Immature natural killer cell (primary cell): ENCODE measurements at places on chromosomes 7 and 10. TPM values are rescaled to one million over a fixed set of nuclear protein-coding genes. Genes with fewer than 3 reads are reported as not detected.
A peak's percentile ranks its signal among the peaks of the same experiment; 100 is the strongest.

GRCh38 chr7:89029864-89030263 is 234.3 kb upstream of the TEX47 start:
- DNase-seq, result no peak

GRCh38 chr10:128095027-128095752 is 31.0 kb downstream of the MKI67 start:
- DNase-seq, result peak; percentile 62

- DNase-seq, result no peak
Measured at GRCh38 chr7:44287488-44288380, 37.7 kb downstream of the CAMK2B start.

GRCh38 chr10:60040014-60040662 is 133.8 kb upstream of the CCDC6 start:
- DNase-seq, result no peak

- DNase-seq, result no peak
Measured at GRCh38 chr7:104328970-104329825, 795 bp downstream of the LHFPL3 start.

GRCh38 chr10:55233505-55233904 is 432.5 kb upstream of the PCDH15 start:
- no peak for DNase-seq

DNA sequence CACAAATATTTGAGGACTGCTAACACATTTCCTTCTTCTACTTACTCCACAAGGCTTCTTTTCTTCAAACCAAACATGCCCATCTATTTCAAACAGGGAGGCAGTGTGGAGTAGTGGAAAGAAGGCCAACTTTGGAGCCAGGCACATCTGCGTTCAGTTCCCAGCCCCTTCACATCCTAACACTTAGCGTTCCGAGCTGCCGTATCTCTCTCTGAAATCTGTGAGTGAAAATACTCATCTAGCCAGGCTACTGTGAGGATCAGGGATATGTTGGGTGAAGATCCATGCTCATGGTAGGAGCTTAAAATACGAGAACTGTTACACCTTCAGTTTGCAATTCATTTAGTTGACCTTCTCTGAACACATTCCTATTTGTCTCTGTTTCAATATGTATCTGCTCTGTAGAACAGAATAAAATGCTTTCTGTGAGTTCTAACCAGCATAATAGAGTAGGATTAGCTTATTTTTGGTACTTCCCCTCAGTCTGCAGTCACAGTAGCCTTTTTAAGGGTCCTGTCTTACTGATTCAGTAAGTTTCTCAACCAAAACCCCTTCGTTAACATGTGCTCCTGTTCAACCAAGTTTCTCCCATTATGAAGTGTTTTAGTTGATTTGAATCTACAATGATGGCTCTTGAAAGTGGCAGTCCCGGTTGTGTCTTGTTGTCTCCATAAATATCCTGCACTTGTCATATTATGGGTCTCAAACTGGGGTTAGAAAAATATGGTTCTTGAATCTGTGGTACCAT is 3.3 kb upstream of the MEST start:
- no peak for DNase-seq

DNA sequence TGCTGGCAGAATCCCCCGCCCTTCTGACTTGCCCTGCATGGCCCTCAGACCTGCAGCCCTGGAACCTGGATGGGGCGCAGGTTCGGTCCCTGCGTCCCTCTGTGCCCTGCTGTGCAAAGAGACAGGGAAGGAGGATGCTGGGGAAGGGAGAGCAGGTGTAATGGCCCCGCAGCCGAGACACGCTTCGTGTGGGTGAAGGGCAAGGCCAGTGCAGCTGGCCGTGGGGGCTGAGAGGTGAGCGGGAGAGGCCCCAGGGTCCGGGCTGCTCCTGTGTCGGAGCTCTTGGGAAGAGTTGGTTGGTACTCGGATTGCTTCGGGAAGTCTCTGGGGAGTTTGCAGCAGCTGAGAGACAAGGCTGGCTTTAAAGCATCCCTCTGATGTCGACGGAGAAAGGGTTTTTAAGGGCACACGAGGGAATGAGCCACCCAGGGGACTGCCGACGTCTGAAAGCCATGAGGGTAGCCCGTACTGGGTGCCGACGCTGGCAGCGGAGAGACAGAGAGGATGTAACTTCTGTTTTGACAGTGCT is 6.5 kb downstream of the ELFN1 start:
- DNase-seq, result no peak

DNA sequence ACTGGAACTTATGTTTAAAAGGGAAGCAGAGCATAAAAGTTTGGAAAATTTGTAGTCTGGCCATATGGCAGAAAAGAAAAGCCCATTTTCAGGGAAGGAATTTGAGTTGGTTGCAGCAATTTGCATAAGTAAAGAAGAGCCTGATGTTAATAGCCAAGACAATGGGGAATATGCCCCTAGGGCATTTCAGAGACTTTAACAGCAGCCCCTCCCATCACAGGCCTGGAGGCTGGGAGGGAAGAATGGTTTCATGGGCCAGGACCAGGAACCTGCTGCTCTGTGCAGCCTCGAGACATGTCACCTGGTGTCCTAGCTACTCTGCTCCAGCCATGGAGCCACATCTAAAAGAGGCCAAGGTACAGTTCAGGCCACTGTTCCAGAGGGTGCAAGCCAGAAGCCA is 35.3 kb downstream of the HTR7 start:
- no peak for DNase-seq

- DNase-seq, result no peak
Measured at GRCh38 chr10:80524190-80524909, 13.4 kb upstream of the SH2D4B start.

DNA sequence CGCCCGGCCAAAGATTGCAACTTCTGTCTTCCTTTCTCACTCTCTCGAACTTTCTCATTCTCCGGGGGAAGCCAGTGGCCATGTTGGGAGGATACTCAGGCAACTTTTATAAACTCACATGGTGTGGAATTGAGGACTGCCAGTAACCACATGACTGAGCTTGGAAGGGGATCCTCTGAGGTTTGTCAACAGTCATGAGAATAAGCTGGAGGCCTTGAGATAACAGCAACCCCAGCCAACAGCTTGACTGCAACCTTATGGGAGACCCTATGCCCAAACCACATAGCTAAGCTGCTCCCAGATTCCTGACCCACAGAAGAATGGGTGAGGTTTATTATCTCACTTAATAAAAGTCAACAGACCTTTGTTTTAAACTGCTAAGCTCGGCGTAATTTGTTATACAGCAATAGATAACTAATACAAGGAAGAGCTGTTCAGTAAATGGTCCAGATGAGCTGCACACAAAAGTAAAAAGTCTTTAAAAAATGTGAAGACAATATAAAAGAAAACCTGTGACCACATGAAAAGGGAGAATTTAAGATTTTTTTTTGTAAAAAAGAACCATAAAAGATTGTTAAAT is 9.6 kb downstream of the SYPL1 start:
- no peak for DNase-seq

GRCh38 chr7:102404005-102404861 is 8.1 kb downstream of the PRKRIP1 start:
- peak; percentile 70 for DNase-seq

BAIAP2L1 gene
- polyA plus RNA-seq, result 0.24 TPM

GLI3 gene
- polyA plus RNA-seq, result 0.63 TPM

ARHGEF35 gene
- not detected for polyA plus RNA-seq

AOC1 gene
- not detected for polyA plus RNA-seq

CPN1 gene
- polyA plus RNA-seq, result not detected

SPDYE6 gene
- polyA plus RNA-seq, result 0.97 TPM

PMPCB gene
- polyA plus RNA-seq, result 54.8 TPM

MPP7 gene
- 14.9 TPM for polyA plus RNA-seq

CCDC126 gene
- polyA plus RNA-seq, result 13.8 TPM
